Cortex of kidney (tissue), 1 donor: ENCODE measurements at places on chromosomes 5 and 9.

DNA sequence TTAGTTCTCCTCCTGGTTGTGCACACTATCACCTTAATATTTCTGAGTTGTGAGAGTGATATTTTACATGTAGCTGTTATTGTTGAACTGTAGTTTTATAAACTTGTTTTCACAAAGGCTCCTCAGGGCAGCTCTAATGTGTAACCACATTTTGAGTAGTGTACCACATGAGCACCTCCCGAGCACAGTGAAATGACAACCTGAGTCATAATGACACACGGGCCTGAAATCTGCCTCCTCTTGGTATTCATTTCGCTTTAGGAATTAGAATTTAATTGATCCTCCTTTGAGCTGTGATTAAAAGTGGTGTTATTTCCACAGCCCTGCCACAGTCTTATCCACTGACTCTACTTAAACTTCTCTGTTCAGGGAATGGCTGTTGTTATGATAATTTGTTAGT is 7.9 kb downstream of the MTRR start:
- DNase-seq, result no peak

- no peak for DNase-seq
Measured at GRCh38 chr5:80114860-80115259, 79.7 kb downstream of the THBS4 start.

GRCh38 chr5:41270423-41271251 is 57.3 kb upstream of the C6 start:
- no peak for DNase-seq

DNA sequence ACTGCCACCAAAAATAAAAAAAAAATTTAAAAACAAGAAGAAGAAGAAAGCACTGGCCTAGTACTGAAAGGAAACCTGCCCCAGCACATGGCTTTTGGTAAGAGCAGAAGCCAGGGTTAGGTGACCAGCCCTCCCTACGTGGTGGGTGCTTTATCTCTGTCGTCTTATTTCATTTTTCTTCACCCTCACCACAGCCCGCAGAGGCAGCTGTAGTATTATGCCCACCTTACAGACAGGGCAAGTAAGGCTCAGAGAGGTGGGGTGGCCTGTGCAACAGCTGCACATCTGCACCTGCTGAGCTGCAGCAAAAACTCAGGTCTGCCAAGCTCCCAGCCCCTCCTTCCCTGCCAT is 140.8 kb upstream of the LMX1B start:
- no peak for DNase-seq
